ENCODE measurements at places on chromosomes 1 and 21.

- H3K36me3 ChIP-seq: no peaks in the 10 kb centered on the region
- H3K4me1 ChIP-seq: peaks cover 22% of the 10 kb centered on the region
- DNase-seq: no peak
- peak overlapping the region; percentile 89 for H3K27ac ChIP-seq
Measured at GRCh38 chr21:35367553-35367952, 318.5 kb upstream of the RUNX1 start.

DNA sequence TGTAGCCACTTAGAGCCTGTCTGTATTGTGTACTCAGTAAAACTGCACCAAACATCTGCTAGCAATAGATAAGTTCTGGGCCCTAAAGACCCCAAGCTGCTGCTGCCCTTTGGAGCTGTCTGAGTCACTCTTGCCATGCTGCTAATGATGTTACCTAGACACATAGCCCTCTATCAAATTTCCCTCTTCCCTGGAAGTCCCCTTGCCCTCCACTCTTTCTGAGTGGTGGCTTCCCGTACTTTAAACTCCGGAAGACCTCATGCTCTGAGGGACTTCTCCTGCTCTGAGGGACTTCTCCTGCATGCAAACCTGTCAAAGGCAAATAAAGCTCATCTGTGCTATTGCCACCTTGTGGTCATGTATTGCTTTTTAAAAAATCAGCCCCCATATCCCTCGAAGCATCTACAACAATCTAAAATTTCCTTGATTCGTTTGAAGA is 34.0 kb downstream of the FH start:
- H3K27me3 ChIP-seq: no peaks in the 10 kb centered on the region
- H3K36me3 ChIP-seq: no peaks in the 10 kb centered on the region
- no peaks in the 10 kb centered on the region for H3K4me1 ChIP-seq
- no peak overlapping the region for H3K4me3 ChIP-seq
- DNase-seq: no peak

DNA sequence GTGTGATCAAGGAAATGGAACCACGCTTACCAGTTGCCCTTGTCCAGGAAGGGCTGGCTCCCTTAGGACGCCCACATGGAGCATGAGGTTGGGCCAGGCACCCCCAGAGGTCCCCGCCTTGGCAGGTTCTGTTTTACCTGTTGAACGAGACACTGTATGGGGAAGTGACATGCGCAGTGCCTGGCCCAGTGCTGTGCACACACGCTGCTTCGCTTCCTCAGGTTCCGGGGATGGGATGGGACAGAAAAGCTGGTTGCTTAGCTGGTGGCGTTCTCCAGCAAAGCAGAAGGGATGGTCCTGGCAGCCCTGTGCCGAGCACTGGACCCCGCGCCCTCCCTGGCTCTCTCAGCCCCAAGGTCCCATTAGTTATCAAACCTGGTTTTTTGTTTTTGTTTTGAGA is 20.7 kb downstream of the SLC66A1 start:
- H3K27me3 ChIP-seq: no peaks in the 10 kb centered on the region
- no peaks in the 10 kb centered on the region for H3K4me1 ChIP-seq
- DNase-seq: no peak
- H3K36me3 ChIP-seq: peaks cover 46% of the 10 kb centered on the region

GRCh38 chr21:45607021-45607908 is 36.3 kb upstream of the PCBP3 start:
- peaks cover 37% of the 10 kb centered on the region for H3K27me3 ChIP-seq
- no peaks in the 10 kb centered on the region for H3K4me1 ChIP-seq
- DNase-seq: no peak
- H3K36me3 ChIP-seq: no peaks in the 10 kb centered on the region
- no peak overlapping the region for H3K27ac ChIP-seq
- H3K4me3 ChIP-seq: no peak overlapping the region

DNA sequence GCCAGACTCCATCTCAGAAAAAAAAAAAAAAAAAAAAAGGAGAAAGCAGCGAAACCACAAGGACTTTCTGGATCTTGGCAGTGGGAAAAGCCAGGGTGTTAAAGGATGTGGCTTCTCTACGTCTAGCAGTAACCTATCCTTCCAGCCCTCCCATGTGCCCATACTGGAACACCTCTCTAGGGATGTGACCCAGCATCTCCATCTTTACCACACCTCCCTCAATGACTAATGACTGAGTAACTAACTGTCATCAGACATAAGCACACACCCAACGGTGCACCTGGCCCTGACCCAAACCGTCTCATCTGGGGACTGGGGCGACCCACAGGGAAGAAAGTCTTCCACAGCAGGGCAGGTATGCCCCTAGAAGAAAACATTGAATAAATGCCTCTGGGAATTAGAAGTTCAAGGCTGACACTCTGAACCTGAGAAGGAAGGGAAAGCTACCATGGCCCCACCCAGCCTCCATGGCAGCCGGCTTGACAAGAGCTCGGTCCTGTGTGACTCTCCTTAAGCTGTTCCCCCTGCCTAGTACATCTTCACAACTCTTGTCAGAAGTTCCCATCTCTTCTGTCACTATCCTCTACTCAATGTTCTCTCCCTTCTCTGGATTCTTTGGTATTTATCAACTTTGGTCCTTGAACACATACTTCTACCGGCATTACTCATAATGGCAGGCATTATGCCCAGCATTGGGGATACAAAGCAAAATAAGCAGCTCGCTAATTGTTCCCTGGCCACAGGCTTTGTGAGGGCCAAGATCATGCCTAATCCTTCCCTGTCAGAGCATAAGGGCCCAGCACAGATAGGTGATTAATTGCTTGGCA is 14.8 kb upstream of the PAQR6 start:
- no peaks in the 10 kb centered on the region for H3K27me3 ChIP-seq
- H3K4me1 ChIP-seq: no peaks in the 10 kb centered on the region
- no peak overlapping the region for H3K27ac ChIP-seq

DNA sequence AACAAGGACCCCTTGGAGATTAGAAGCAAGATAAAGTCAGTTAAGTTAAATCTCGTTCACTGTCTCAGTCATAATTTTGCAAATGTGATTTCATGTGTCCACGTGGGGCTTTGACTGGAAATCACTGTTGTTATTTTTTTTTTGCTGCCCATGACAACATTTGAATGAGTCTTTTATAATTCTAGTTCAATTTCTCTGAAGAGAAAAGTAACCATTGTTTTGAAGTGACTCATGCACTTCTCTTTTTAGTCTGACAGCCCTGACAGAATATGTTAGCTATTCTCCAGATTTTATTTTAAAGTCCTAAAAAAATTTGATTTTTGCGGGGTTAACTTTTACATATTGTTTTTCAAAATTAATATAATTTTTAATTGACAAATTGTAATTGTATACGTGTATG is 30.7 kb upstream of the NLRP3 start:
- no peak overlapping the region for H3K27ac ChIP-seq
- H3K4me1 ChIP-seq: no peaks in the 10 kb centered on the region
- H3K4me3 ChIP-seq: no peak overlapping the region
- no peak for DNase-seq

GRCh38 chr1:162284206-162284955 is 92.3 kb downstream of the SPATA46 start:
- H3K36me3 ChIP-seq: no peaks in the 10 kb centered on the region
- no peak overlapping the region for H3K27ac ChIP-seq
- peaks cover 17% of the 10 kb centered on the region for H3K4me1 ChIP-seq
- no peak overlapping the region for H3K4me3 ChIP-seq

DNA sequence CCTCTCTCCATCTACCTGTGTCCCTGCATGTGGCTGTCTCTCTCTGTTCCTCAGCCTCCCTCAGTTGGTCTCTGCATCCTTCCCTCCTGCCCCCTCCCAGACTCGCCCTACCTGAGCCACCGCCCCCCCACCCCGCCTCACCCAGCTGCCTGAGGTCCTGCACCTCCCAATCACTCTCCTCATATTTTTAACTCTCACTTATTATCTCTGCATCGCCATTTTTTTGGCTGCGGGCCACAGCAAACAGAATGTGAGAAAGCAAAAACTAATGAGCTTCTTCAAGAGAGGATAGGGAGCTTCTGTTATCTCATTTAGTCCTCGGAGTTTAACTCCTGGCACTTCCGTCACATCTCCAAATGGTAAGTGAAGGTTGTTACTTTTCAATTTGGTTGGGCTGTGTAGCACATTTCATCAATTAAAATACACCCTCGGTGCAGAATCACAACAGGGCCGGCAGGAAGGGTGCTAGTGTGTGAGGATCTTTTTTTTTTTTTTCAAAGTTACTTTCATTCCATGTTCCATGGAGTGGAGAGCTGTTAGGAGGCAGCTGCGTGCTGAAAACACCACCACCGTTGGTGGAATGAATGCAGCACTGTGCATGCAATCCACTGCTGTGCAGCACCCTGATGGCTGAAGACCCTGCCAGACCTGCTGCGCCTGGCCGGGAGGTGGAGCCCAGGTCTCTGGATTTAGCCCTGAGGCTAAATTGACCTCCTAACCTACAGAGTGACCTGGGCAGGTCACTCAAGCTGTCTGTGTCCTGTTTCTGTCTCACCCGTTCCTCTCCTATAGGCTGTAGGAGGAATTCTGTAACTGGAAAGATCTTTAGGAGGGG is 157.2 kb upstream of the NFIA start:
- H3K4me3 ChIP-seq: no peak overlapping the region
- H3K27me3 ChIP-seq: no peaks in the 10 kb centered on the region
- DNase-seq: no peak
- H3K4me1 ChIP-seq: peaks cover 4% of the 10 kb centered on the region
- no peak overlapping the region for H3K27ac ChIP-seq

DNA sequence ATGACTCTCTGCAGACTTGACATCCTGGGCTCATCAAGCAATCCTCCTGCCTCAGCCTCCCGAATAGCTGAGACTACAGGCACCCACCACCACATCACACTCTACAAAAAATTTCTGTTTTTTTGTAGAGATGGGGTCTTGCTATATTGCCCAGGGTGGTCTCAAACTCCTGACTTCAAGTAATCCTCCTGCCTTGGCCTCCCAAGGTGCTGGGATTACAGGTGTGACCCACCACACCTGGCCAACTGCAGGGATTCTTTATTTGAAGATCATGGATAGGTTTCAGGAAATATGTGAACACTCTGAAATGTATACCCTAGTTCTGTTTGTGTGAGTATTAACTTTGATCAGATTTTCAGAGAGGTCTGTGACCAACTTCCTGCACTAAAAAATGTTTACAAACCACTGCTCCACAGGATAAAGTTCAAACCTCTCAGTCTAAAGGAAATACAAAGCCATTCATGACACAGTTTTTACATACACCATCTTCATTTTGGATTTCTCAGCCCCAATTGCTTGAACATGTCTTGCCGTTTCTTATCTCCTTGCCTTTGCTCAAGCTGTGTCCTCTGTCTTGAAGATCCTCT is 252.3 kb upstream of the FGGY start:
- H3K27me3 ChIP-seq: no peaks in the 10 kb centered on the region
- H3K4me1 ChIP-seq: peaks cover 23% of the 10 kb centered on the region
- H3K27ac ChIP-seq: peak overlapping the region; percentile 66
- H3K4me3 ChIP-seq: no peak overlapping the region

DNA sequence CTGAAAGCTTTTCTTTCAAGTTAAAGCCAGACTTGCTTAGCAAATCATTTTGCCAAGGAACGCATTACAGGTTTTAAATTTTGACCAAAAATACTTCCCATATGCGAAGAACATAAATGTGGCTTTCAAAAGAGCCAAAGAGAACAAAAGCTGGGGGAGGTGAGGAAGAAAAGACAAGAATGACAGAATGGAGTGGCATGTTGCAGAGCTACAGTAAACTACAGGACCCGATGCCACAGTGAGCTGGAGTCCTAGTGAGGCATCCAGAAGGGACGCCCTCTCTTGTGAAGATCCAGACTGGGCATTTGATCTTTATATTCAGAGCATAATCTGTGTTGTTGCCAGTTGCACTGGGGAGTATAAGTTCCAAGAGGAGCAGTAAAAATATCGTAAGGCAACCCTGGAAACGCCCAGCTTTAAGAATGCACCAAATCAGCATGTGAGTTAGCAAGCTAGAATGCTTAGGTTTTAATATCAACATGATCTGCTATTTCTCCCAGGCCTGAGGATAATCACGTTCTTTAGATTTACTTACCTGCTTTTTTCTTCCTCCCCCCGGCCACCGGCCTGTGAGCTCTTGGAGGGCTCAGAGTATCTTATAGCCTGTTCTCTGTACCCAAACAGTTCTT is 48.4 kb upstream of the HOOK1 start:
- no peak overlapping the region for H3K27ac ChIP-seq
- peaks cover 10% of the 10 kb centered on the region for H3K36me3 ChIP-seq
- no peaks in the 10 kb centered on the region for H3K27me3 ChIP-seq
- DNase-seq: no peak
- peaks cover 15% of the 10 kb centered on the region for H3K4me1 ChIP-seq

- DNase-seq: no peak
- H3K36me3 ChIP-seq: peaks cover 22% of the 10 kb centered on the region
- H3K4me1 ChIP-seq: peaks cover 4% of the 10 kb centered on the region
- no peak overlapping the region for H3K27ac ChIP-seq
Measured at GRCh38 chr1:110048923-110049601, 14.6 kb downstream of the STRIP1 start.

DNA sequence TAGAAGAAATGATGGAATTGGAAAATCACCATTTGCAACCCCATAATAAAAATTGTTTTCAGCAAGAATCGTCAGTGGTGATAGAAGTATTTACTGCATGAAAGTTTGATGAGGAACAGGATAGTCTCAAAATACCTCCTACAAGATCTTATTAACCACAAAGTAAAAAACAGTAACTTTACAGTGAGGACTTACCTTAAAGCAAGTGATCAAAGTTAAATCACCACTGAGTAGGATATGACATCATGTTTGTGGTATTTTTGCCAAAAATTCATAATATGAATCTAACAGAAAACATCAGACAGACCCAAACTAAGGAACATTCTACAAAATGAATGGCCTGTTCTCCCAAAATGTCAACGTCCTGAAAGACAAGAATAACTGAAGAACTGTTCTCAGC is 19.9 kb downstream of the ALDH9A1 start:
- DNase-seq: no peak
- H3K36me3 ChIP-seq: peaks cover 8% of the 10 kb centered on the region
- H3K4me1 ChIP-seq: peaks cover 8% of the 10 kb centered on the region

DNA sequence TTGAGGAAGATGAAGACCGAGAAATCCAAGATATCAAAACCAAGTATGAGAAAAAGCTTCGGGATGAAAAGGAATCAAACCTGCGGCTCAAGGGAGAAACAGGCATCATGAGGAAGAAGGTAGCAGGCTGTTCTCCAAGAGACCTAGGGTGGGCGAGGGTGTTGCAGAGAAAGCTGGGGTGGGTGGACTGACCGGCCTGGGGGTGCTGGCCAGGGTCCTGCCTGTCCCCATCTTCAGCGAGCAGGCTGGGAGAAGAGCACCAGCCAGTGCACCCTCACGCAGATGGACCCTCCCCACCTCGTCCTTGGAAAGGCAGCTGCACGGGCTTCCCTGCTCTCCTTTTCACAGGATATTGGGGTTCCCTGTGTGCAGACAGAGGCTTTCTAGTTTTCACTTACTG is 46.9 kb upstream of the TMEM125 start:
- no peaks in the 10 kb centered on the region for H3K27me3 ChIP-seq
- H3K36me3 ChIP-seq: no peaks in the 10 kb centered on the region
- H3K4me3 ChIP-seq: no peak overlapping the region
- H3K4me1 ChIP-seq: no peaks in the 10 kb centered on the region
- DNase-seq: no peak

DNA sequence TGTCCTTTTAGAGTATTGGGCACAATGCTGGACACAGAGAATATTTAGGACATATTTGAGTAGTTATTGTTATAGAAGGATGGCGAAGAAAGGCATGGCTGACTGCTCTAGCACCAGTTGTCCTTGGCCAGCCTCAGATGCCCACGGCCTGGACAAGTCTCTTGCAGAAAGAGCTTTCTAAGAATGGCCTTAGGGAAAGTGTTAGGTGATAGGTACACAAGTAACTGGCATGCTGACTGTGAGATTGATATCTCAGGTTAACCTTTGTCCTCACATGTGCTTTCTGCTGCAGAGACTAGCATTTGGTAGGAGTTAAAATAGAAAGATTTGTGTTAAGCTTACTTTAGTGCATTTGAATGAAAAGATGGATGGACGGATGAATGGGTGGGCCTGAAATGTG is 10.1 kb downstream of the SFT2D2 start:
- H3K4me1 ChIP-seq: no peaks in the 10 kb centered on the region
- peaks cover 5% of the 10 kb centered on the region for H3K36me3 ChIP-seq
- no peaks in the 10 kb centered on the region for H3K27me3 ChIP-seq
- H3K4me3 ChIP-seq: no peak overlapping the region
- no peak overlapping the region for H3K27ac ChIP-seq

All from psoas muscle (tissue), 8 donors.